Transverse colon (tissue), 4 donors: ENCODE measurements at places on chromosomes 11 and 22. TPM values are rescaled to one million over a fixed set of nuclear protein-coding genes. Genes with fewer than 3 reads are reported as not detected.

GRCh38 chr11:114040706-114041211, 18.8 kb upstream of the ZBTB16 start:
- peak; percentile 73 for DNase-seq

GRCh38 chr11:118605116-118605867, 2.1 kb upstream of the PHLDB1 start:
- peak; percentile 62 for DNase-seq

DNA sequence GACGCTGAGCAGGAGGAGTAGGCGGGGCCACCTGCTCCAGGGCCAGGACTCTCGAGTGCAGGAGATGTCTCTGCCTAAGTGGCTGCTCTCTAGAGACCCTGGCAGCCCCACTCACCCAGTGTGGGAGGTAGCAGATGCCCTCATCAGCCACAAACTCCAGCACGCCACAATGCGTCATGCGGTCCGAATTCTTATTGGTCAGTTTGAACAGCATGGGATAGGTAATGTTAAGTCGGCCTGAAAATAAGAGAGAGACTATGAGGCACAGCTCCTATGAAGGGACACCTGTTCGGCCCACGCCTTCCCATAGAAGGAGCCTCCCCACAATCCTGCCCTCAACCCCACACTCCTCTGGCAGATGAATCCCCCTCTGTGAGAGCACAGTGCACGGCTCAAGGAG, 7.4 kb downstream of the UFD1 start:
- DNase-seq: no peak

GRCh38 chr11:1473011-1473628, 13.5 kb downstream of the MOB2 start:
- DNase-seq: no peak

GRCh38 chr11:69333149-69333710, 39.3 kb downstream of the MYEOV start:
- no peak for DNase-seq

GRCh38 chr22:20008221-20008995, 8.2 kb downstream of the ARVCF start:
- DNase-seq: no peak

- no peak for DNase-seq
These were observed 397.0 kb downstream of the NTM start for GRCh38 chr11:131767421-131767820.

GRCh38 chr22:45450921-45451651, 37.6 kb downstream of the RIBC2 start:
- no peak for DNase-seq

Gene TCN2
- 16.5 TPM for total RNA-seq

GRCh38 chr11:44939673-44940395, 10.8 kb downstream of the TP53I11 start:
- no peak for DNase-seq

Gene SERPING1
- total RNA-seq: 81.8 TPM

- no peak for DNase-seq
These were observed 673 bp upstream of the DUSP18 start for GRCh38 chr22:30668386-30668710.

GRCh38 chr11:44137057-44137456, 41.6 kb downstream of the EXT2 start:
- no peak for DNase-seq

Gene C22orf42
- total RNA-seq: not detected

DNA sequence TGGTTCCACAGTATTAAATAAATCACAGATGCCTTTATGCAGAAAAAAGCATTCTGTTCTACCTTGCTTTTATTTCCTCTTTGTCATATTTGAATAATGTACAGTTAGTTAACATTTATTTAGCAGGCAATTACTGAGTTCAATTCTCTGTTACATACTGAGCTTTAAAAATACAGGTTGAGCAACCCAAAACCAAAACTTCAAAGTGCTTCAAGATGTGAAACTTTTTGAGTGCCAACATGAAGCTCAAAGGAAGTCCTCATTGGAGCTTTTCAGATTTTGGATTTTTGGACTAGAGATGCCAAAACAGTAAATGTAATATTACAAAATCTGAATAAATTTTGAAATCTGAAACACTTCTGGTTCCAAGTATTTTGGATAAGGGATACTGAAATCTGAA, 54.1 kb downstream of the PDHX start:
- DNase-seq: no peak

Gene SNX32
- total RNA-seq: 10.0 TPM

DNA sequence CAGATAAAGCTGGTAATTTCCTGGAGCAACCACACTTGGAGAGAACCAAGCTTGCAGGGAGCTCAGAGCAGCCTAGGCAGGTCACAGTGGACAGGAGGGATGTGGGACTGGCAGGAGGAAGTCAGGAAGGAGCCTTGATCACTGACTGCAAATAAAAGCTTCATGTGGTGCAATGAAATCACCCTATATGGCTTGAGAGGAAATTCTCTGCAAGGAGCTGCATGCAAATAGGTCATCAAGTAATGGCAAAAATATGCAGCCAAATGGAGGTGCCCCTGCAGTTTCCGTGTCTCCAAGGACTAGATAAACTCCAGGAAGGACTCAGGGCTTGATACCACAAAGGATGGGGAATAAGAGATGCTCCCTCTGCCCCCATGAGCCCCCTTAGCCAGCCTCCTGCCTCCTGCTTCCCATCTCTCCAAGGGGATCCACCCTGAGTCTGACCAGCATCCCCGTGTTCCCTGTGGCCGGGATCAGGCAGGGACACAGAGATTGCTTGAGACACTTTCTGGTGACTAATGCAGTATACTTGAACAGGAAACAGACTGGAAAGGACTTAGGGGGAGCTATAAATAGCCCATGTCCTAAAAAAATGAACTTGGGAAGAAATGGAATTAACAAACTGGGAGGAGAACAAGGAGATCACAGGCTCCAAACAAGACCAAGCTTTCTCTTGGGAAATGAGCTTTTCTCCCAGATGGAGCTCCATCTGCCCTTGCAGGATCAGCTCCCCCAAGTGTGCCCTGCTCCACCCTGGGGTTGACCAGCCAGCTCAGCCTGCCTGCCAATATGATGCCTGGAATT, 23.9 kb upstream of the MICAL2 start:
- DNase-seq: peak; percentile 64

DNA sequence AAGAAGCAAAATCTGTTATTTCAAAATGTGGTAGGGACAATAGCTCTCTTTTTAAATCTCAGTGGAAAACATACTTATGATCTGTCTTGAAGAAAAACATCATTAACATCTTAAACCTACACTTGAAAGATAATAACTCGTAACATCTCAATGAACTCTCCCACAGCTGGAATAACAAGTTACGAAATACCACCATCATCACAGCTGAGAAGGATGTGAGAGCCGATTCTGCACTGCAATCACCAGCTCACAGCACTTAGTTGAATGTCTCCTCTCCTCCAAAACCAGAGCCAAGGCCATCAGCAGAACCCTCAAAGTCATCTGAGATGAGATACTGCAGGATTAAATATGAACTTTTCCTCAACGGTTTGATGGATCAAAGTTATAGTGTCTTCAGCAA, 124.3 kb downstream of the ARHGAP20 start:
- DNase-seq: no peak

Gene HEPN1
- not detected for total RNA-seq

- DNase-seq: no peak
These were observed 189.6 kb upstream of the CCDC90B start for GRCh38 chr11:83475760-83476159.

GRCh38 chr11:95541715-95542114, 247.9 kb downstream of the FAM76B start:
- no peak for DNase-seq

Gene FOLH1
- 0.14 TPM for total RNA-seq

Gene ZNHIT2
- total RNA-seq: 11.6 TPM

Gene TIRAP
- total RNA-seq: 38.9 TPM

- DNase-seq: no peak
These were observed 1.9 kb downstream of the TSGA10IP start for GRCh38 chr11:65947133-65947532.

DNA sequence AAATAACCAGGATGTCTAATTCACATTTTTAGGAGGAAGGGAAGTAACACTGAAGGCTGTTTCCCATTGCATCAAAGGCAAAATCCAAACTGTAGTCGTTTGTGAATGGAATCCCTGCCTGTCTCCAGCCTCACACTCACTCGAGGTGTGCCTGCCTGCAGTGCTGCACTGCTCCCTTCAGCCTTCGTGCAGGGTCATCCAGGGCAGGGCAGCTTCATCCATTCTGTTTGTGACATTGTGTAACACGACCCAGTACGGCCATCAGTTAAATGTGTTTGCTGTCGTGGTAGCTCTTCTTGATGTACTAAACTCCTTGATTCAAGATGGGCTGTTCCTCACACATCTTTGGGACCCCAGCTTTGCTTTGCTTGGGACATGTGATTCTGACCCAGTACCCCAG, 34.3 kb downstream of the LDLRAD3 start:
- DNase-seq: no peak

Gene KRTAP5-7
- total RNA-seq: not detected

Gene XKR3
- not detected for total RNA-seq

DNA sequence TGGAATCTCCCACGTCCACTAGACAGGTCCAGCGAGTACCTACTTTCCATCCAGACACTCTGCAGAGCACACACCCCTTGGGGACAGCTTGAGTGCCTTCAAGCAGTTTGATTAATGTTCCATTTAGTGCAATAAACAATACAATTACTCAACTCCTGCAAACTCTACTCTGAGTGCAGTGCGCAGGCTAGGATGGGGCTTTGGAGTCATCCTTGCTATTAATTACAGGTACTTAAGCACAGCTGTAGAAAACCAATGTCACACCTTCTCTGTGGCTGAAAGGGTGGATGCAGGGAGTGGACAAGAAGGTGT, 82.6 kb downstream of the MN1 start:
- DNase-seq: no peak

DNA sequence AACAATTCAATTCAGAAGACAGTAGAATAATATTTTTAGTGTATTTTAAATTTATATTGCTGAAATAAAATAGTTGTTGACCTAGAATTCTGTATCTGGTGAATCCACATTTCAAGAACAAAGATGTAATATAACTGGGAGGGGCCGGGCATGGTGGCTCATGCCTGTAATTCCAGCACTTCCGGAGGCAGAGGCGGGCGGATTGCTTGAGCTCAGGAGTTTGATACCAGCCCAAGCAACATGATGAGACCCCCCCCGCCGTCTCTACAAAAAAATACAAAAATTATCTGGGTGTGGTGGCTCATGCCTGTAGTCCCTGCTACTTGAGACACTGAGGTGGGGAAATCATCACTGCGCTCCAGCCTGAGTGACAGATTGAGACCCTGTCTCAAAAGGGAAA, 72.6 kb downstream of the CD82 start:
- DNase-seq: peak; percentile 56

DNA sequence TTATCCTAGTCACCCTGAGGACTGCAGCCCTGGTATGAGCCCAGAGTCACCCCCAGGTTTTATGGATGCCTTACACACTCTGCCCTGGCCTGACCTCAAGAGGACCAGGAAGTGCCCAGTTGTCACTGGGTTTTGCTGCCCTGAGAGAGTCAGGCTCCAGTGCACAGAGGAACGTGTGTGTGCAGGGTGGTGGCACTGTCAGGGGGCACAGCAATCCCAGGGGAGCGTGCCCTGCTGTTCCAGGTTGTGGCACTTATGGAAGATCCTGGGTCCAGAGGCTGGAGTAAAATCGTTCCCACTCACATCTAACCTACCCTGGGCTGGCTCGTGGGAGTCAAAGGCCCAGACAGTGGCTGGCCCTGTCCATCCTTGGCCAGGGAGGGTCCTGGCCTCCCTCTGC, 7.6 kb downstream of the APOBEC3A start:
- peak; percentile 46 for DNase-seq

- no peak for DNase-seq
These were observed 124.2 kb downstream of the NCAM1 start for GRCh38 chr11:113085446-113085845.

- peak; percentile 26 for DNase-seq
These were observed 77.7 kb downstream of the KCNC1 start for GRCh38 chr11:17812091-17812864.

Gene LGALS12
- total RNA-seq: not detected

Gene CEP57
- 22.4 TPM for total RNA-seq

DNA sequence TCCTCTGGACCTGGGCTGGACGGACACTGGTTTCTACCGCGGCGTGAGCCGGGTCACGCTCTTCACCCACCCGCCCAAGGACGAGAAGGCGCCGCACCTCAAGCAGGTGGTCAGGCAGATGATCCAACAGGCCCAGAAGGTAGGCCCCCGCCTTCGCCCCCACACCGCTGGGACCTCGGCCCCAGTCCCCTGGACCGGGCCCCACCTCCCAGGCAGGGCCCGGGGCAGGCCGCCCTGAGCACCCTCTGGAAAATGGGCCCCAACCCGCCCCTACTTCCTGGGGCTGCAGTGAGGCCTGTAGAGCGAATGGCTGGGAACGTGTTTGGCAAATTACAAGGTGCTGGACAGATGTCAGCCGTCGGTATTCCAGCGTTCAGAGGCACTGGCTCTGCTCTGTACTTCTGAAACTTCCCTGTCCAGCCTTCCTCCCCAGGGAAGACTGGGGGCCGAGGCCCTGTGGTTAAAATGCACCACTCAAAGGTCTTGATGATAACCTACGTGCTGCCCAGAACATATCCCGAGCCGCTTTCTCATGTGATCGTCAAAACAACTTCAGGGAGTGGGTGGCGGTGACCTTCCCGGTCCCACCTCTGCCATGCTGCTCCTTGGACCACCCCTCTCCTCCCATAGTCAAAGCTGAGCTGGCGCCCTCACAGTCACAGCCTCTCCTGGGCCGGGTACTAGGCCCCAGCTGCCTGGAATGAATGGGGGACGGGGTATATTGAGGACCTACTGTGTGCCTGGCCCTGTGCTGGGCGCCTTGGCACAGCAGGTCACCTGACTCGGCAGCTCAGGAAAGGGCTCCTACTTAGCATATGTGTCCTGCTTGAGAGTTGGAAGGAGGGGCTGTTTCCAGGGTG, 869 bp downstream of the FAM83F start:
- peak; percentile 29 for DNase-seq

GRCh38 chr11:33045551-33046255, 6.3 kb downstream of the TCP11L1 start:
- DNase-seq: peak; percentile 85

GRCh38 chr11:70495351-70496310, 97.3 kb downstream of the CTTN start:
- no peak for DNase-seq

GRCh38 chr22:37639070-37639760, at the start of gene SH3BP1:
Gene SH3BP1, plus strand, starts transcription at chr22:37639669. Its CDS starts 119 bp downstream, at chr22:37639788.
- peak; percentile 81 for DNase-seq

DNA sequence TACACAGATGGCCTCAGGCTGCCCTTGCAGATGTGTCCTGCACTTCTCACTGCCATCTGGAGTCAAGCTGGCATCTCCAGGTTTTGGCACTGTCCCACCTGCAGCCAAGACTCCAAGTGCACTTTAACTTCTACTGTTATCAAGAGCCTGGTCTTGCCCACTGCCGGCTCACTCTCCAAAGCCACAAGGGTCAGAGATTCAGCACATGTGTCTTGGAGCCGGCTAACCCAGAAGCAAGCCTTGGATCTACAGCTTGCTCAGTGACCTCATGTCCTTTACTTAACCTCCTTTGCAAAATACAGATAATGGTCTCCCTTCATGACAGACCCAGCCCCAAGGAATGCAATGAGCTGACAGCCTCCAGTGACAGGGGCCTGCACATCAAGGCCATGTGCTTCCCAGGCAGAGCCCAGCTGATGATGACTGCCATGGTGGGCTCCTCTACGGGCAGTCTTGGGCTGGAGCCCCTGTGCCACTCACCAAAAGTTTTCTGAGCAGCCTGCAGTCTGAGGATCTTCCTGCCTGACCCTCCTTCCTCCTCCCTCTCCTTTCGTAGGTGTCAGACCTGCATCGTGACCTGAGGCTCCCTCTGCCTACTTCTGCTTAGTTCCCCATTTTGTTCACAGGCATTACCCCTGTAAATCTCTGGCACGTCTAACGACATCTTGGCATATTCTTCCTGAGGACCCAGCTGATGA, 9.0 kb downstream of the TP53AIP1 start:
- DNase-seq: no peak
